NCI-H1930 (cell line): ENCODE measurements at places on chromosomes 4 and X.

DNA sequence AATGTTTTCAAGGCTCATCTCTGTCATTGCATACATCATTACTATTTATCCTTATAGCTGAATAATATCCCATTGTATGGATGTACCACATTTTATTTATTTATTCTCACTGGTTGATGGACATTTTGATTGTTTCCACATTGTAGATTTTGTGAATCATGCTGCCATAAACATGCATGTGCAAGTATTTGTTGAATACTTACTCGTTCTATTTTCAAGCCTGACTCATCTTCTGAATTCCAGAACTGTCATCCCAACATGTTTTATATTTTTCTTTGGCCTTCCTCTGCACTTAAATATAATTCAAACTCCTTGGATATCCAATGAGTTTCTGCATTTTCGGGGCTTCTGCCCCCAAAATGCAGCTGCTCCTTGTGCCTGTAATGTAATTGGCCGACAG lies 77.6 kb downstream of the MXRA5 start:
- no peak for DNase-seq

- no peak for DNase-seq
Measured at GRCh38 chr4:32840461-32841189, 2120.5 kb downstream of the PCDH7 start.

- no peak for DNase-seq
Measured at GRCh38 chr4:111946800-111947199, 198.5 kb upstream of the FAM241A start.

- no peak for DNase-seq
Measured at GRCh38 chr4:52312722-52313121, 261.6 kb downstream of the SPATA18 start.

GRCh38 chr4:80071604-80072227 lies 1.3 kb downstream of the ANTXR2 start:
- no peak for DNase-seq

DNA sequence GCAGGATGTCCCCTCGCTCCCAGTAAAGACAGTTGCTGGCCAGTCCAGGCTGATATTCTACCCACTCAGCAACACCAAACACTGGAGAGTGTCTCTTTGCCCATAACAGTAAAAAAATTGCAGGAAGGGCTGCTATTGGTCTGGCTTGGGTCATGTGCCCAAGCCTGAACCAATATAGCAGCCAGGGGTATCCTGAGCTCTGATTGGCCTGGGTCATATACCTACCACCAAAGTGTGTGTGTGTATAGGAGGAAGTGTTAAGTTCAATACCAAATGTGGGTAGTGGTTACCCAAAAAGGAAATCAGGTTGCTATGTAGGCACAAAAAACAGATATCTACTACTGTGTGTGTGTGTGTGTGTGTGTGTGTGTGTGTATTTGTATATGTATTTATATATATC lies 373.2 kb downstream of the BCOR start:
- no peak for DNase-seq

- DNase-seq: no peak
Measured at GRCh38 chrX:10165580-10166247, 8.9 kb downstream of the CLCN4 start.

GRCh38 chr4:129046055-129046959 lies 47.0 kb downstream of the SCLT1 start:
- DNase-seq: no peak

- DNase-seq: no peak
Measured at GRCh38 chrX:68175562-68175961, 257.7 kb downstream of the OPHN1 start.

- DNase-seq: no peak
Measured at GRCh38 chr4:61273233-61273632, 73.1 kb downstream of the ADGRL3 start.

- no peak for DNase-seq
Measured at GRCh38 chrX:38279188-38279587, 48.1 kb downstream of the RPGR start.
